ENCODE measurements at places on chromosomes 1 and 21. TPM values are rescaled to one million over a fixed set of nuclear protein-coding genes. Genes with fewer than 3 reads are reported as not detected.

- no peak for DNase-seq
Observed at GRCh38 chr1:107620753-107621152, 344.2 kb downstream of the VAV3 start.

SLAMF1 gene
- total RNA-seq: not detected

- no peak for DNase-seq
Observed at GRCh38 chr1:156832434-156832833, 15.8 kb upstream of the SH2D2A start.

DNA sequence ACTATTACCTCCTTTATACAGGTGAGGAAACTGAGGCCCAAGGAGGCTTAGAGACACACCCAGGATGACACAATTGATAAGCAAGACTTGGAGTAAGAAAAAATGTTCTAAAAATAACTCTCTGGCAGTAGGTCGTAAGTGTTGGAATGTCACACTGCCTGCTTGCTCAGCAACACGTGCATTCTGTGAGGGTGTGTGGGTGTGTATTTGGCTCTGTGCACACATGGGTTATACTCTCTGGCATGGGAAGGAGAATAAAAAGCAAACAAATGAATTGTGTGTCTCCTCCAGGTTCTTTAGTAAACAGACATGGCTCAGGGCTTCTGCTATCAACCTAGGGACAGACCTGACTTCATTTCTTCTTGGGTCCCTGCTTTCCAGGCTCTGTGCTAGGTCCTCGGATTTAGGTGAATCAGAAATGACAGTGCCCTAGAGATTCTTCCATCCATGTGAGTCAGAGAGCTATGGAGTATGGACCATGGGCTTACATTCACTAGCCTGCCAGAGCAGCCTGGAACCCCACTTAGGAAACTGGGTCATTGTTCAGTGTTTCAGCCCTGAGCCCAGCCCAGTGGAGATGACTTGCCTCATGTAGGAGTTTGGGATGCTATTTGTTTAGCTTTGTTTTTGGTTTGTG lies 72.4 kb downstream of the ELAVL4 start:
- no peak for DNase-seq

- no peak for DNase-seq
Observed at GRCh38 chr1:228927946-228928898, 192.9 kb downstream of the RHOU start.

DNA sequence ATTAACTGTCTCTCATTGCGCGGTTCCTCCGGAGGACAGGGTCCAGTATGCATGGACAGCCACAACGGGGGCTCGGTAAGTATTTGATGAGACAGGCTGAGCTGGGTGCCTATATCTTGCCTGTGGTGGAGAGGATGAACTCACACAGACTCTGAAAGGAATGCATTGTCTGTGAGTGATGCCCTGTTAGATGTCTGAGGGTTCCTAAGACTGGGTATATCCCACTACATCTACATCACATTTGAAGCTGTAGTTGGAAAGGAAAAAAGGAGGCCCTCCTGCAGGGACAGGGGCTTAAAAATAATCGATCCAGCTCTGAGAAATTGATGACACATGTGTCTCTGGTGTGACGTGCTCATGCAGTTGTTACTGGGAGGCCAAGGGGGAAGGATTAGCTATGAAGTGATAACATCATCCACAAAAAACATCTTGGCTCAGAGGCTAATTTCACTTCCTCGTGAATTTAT lies 1.9 kb downstream of the ADARB1 start:
- no peak for DNase-seq

- peak; percentile 31 for DNase-seq
Observed at GRCh38 chr1:108719656-108720435, 7.1 kb downstream of the FNDC7 start.

PDC gene
- total RNA-seq: not detected

GRCh38 chr21:37427221-37427620 lies 60.6 kb downstream of the DYRK1A start:
- no peak for DNase-seq

DNA sequence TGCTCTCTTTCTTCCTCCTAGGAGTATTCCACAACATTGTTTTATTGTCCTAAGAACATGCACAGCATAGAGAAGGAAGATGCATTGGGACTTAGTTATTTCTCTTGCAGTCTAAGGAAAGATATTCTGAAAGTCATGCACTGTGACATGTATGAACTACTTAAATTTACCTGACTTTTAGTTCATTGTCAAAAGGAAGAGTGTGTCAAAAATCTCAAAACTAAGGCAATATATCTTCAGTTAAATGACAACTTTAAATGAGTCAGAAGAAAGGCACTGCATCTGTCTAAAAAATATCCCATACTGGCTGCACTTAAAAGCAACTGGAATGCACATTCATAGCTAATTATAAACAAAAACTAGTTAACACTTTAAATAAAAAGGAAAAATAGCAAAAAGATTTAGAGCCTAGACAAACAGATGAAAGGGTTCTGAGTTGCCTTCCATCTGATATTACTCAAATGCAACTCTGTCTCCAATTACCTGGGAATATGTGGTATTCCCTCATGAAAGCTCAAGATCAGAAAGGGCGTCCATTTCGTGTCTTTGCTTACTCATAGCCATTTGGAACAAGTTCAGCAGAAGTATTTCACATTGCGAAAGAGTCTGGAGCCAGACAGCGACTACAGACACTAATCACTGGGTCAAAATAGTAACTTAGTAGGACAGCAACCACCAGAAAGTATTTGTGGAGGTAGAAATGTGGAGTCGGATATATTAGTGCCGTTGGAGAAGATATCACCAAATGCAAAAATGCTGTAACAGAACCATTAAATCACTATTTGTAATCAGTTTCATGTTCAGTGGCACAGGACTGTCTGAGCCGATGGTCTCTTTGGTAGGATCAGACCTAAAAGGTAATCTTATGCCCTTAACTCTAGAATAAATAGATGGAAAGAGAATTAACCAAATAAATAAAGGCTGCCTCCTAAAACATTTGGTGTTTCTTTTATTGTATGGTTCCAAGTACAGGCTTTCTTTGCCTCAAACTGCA lies 225.7 kb downstream of the GREM2 start:
- DNase-seq: peak; percentile 43

PRR9 gene
- total RNA-seq: not detected

BRDT gene
- not detected for total RNA-seq

GRCh38 chr21:31666445-31667010 lies 7.0 kb downstream of the SOD1 start:
- no peak for DNase-seq

TSACC gene
- total RNA-seq: not detected

DNA sequence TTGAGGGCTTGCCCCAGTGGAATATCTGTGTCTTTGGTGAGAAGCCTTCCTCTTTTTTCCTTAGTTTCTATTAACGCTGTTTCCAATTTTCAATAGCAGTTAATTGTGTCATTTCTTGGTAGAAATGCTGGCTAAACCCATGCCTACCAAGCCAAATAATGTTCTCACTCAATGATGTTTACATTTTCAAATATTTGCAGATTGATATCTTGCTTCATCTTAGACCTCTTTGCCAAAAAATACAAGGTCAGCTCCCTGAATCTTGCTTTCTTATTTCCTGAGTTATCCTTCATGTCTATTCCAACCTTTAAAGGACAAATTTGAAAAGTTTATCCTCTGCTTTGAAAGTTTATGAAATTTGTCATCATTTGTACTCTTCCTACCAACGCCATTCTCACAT lies 5.1 kb downstream of the KCNJ15 start:
- no peak for DNase-seq

CELSR2 gene
- 0.79 TPM for total RNA-seq

- no peak for DNase-seq
Observed at GRCh38 chr1:158163000-158163947, 17.4 kb upstream of the CD1D start.

FMO2 gene
- total RNA-seq: 0.20 TPM

ZMYM4 gene
- total RNA-seq: 22.4 TPM

NBPF4 gene
- total RNA-seq: not detected

TSPAN2 gene
- 0.87 TPM for total RNA-seq

UBASH3A gene
- not detected for total RNA-seq

DNA sequence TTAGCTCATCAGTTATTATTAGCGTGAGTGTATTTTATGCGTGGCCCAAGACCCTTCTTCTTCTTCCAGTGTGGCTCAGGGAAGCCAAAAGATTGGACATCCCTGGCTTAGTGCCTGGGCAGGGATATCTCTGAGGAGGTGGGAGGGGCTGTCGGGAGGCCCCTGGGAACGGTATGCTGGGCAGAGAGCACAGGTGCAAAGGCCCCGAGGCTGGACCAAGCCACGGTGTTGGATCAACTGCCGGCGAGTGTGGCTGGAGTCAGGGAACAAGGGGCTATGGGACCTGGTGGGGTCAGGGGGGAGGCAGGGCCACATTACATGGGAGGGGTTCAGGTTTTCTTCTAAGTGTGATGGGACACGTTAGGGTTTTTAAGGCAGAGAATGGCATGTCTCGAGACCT lies 62.7 kb downstream of the FHAD1 start:
- DNase-seq: no peak

DNA sequence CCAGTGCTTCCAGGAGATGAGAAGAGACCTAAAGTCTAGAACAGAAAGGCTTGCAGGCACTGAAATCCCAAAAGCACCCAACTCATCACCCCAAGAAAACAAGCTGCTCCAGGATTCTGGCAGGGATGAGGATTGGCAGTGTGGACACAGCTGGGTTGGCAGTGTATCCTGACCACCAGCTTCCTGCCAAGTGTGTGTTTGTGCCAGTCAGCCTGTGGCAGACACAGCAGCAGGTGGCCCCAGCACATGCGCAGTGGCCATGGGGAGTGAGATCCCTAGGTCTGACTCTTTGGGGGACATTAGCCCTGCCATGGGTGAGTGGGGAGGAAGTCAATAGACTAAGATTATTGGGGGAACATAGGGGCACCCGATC lies 8.7 kb upstream of the SNAPIN start:
- DNase-seq: no peak

DNA sequence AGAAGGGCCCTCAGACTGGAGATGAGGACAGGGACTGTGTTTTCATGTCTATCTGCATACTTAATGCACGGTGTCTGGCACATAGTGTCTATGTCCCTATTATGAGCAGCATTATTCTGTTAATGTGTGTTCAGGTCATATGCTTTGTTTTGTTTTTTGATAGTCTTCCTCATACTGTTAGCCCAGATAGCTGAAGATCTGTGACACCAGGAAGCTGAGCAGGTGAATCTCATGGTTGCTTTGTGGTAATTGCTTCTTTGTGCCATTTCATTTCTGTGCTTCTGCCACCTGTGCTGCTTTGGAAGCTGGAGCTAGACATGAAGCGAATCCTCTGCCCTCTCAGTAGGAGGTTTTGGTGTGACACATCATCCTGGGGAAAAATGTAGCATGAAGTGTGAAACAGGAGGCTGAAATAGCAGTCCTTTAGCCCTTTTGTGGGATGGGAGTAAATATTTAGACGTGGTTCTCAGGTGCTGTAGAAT lies 15.8 kb downstream of the SMAP2 start:
- DNase-seq: no peak

DNA sequence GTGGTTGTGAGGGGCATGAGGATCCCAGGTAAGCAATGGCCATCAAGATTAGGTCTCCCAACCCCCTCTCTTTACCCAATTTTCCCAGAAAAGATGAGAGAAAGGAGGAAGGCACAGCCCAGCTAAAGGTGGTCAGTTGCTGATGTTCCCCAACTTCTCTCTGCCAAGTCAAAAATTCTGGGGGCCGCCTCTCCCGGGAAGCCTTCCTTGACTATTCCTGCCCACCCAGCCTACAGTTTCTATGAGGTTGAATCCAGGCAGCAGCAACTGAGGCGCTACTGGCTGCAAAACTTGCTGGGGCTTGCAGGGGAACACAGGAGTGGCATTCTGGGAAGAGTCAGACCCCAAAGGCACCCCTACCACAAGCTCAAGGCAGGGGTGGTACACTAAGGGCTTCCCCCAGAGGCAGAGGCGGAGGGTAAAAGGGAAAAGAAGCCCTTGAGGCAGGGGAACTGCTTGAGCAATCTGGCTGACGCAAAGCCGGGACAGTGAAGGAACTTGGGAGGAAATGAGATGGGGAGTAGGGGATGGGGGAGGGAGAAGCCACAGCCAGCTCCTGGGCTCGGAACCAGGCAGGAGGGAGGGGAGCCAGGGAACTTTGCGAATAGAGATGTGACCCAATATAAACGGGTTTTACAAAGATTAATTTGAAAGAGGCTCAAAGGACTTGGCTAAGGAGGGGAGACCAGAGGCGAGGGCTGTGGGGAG lies 31.2 kb downstream of the SDC3 start:
- DNase-seq: peak; percentile 52

ITGB2 gene
- total RNA-seq: 0.22 TPM
